ENCODE measurements at places on chromosomes 1 and 21.

DNA sequence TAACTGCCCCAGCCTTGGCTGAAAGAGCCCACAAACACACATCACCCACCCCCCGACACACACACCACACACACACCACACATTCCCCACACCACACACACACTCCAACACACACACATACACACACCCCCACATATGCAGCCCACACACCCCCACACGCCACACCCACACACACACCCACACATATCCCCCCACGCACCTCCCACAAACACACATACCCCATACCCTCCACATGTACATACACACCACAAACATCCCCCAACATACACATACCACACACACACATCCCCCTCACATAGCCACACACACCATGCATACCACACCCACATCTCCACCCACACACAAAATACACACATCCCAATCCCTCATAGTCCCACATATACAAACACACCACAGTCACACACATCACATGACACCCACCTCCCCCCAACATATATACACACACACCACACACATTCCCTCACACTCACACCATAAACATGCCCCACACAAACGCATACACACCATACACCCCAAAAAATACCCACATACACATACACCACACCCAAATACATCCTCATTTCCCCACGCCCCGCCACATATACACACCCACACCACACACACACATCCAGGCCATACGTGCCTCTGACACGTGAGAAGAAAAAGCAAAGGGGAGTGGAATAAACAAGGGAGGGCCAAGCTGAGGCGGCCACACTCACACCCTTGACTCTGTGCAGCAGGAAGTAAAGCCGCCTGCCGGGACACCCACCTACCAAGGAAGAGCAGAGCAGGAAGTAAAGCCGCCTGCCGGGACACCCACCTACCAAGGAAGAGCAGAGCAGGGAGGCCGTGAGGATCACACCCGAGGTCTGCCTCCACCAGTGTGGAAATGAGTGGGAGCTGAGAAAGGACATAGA is 53.7 kb downstream of the HSF2BP start:
- no peak for DNase-seq

DNA sequence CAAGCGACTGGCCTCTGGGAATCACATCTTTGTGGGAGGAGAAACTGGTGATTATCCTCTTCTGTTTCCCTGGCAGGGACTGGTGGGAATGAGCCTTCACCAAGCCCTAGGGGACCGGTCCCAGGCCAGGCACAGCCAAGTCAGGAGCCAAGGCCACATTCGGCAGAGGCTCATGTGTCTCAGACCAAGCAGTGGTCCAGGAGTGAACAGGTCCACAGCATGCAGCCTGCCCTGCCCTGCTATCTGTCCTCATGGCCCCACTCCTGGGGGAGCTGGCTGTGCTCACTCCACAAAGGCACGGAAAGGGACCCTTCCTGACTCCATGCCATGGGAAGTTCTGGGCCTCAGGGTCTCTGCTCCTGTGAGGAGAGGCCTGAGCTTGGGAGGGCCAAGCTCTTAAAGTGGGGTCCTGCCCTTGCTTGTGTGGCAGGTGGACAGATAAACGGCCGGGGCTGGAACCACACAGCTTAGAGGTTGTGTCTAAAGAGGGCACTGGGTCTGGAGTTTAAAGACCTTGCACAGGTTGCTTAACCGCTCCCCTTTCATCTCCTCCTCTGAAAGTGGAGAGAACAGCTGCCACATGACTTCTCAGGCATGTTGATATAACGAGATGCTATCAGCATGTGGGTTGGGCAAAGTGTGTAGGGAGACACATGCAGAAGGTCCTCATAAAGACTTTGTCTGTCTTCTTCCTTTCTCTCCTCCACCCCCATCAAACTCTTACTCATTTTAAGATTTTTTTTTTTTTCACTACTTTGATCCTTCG is 57.5 kb downstream of the CASQ2 start:
- DNase-seq: no peak

DNA sequence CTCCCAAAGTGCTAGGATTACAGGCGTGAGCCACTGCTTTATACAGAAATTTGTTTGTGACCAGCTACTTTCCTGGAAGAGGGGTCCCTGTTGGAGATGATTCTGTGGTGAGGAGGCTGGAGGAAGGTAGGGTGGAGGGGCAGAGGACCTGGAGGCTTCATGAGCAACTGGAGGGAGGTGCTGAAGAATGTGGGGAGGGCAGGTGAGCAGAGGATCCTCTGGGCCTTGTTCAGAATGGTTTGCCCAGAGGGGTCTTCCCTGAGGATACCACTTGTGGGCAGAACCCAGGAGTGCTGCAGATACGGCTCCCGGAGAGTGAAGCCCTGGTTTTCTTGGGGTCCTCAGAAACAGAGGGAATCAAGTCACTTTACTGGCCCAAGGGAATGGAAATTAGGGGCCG is 67.2 kb upstream of the WDR26 start:
- no peak for DNase-seq

- DNase-seq: no peak
Observed at GRCh38 chr1:58814251-58815068, 30.6 kb upstream of the JUN start.

DNA sequence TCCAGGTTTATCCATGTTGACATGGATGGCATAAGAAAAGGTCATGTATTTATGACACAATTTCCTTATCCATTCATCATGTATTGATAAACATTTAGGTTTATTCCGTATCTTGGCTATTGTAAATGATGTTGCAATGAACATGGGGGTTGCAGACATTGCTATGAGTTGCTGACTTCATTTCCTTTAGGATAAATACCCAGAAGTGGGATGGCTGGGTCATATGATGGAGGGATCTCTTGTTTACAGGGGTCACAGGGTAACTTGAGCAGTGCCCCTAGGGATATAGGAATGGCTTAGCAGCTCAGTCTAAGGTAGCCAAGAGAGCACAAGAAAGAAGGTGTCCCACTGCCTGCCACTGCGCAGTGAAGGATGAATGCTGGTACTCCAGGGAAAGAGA is 229.6 kb upstream of the COA6 start:
- DNase-seq: no peak

DNA sequence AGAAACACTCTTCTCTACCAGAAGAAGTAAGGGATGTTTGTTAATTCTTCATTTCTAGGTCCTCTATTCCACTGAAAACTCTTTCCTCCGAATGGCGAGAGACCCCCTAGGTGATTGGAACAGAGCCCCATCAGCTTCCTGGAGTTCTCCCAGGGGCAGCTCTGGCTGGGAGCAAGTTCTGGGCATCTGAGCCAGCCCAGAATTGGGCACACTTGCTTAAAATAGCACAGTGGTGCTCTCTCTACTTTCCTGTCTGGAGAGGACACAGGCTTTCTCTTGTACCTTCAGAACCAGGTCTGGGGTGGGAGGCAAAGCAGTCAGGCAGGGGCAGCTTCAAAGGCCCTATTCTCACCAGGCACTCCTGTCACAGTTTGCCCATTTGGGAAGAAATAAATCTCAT is 83.2 kb upstream of the CNTN2 start:
- DNase-seq: no peak

DNA sequence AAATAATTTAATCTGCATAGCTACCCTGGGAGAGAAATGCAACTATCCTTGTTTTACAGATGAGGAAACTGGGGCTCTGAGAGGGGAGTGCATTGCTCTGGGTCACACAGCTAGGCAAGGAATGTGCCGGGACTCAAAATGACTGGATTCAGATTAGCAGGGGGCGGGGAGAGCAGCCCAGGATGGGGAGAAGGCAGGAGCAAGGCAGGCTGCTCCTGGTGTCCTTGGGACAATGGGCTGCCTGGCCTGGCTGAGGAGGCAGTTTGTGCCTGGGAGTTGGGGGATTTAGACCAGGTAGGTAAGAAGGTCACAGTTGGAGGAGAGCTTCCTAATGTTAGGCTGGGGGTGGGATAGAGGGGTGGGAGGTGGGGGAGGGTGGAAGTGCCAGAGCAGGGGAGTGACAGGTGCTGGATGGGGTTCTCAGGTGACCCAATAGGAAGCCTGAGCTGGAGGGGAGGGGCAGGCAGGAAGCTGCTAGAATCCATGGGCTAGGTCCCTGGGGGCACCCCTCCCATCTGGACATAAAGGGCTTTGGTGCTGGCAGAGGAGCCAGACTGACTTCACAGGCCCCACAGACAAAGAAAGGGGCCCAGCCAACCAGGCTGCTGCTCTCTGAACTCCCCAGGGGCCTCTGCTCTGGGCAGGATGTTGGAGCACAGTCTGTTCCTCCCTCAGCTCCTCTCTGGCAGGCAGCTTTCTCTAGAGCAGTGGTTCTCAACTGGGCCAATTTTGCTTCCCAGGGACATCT is 29.0 kb downstream of the TRIM62 start:
- no peak for DNase-seq

DNA sequence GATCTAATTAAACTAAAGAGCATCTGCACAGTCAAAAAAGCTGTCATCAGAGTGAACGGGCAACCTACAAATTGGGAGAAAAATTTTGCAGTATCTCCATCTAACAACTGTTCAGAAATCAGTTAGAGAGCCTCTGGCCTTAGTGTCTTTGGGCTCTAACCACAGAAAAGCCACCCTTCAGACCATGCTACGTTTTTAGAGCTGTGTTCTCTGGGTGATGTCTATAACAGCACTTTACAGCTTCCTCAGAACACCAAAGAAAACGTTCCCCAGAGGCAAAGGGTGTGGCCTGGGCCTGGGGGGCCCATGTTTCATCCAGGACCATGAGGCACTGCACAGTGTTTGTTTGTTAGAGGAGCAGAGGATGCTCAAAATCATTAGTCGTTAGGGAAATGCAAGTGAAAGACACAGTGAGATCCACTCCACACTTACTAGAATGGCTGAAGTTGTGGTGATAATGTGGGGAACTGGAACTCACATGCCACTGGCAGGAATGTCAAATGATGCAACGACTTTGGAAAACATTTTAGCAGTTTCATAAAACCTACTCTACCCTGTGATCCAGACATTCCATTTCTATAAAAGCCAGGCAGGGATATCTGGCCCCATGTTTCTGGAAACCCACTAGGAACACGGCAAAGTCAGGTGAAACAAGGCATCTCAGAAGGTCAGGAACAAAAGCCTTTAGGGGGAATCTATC is 250.4 kb upstream of the HOOK1 start:
- DNase-seq: no peak

GRCh38 chr1:58104960-58105359 is 441.6 kb downstream of the OMA1 start:
- no peak for DNase-seq

DNA sequence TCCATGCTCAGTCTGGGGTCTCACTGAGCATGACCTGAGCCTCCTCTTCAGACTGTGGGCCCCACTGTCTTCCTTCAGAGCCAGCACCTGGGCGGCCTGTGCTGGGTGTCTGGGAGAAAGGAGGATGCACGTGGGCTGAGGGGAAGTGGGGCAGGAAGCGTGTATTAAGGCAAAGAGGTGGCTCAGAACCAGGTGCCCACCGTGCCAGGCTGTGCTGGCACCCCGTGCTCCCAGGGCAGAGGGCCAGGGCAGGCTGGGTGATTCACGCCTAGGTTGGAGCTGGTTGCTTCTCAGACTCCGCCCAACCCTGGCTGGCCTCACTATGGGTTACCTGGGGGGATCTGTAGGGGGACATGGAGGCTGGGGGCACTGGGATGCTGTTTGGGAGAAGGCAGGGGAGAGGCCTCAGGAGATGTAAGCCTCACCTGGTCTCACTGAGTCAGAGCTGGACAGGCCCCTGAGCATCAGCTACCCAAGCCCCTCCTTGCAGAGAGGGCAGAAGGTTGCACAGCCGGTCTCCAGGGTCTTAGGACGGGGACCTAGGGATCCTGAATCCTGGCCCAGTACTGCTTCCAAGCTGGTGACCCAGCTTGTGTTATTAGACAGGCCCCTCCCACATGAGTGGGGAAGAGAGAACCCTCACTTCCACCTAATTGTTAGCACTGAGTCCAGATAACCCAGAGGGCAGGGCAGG is 18.6 kb upstream of the PADI1 start:
- no peak for DNase-seq

- no peak for DNase-seq
Observed at GRCh38 chr21:45530423-45531113, 11.7 kb downstream of the SLC19A1 start.

GRCh38 chr21:26487981-26488480 is 85.1 kb downstream of the CYYR1 start:
- DNase-seq: no peak

GRCh38 chr1:194103516-194104246 is 917.3 kb upstream of the B3GALT2 start:
- no peak for DNase-seq

- DNase-seq: no peak
Observed at GRCh38 chr1:173453982-173454381, 23.2 kb upstream of the PRDX6 start.

GRCh38 chr1:111227434-111227833 is at the start of gene CHI3L2:
Gene CHI3L2 (plus strand): TSS chr1:111227713. CDS start chr1:111227730, 17 bp downstream.
- DNase-seq: no peak

GRCh38 chr1:91730801-91731732 is 154.9 kb downstream of the TGFBR3 start:
- no peak for DNase-seq

DNA sequence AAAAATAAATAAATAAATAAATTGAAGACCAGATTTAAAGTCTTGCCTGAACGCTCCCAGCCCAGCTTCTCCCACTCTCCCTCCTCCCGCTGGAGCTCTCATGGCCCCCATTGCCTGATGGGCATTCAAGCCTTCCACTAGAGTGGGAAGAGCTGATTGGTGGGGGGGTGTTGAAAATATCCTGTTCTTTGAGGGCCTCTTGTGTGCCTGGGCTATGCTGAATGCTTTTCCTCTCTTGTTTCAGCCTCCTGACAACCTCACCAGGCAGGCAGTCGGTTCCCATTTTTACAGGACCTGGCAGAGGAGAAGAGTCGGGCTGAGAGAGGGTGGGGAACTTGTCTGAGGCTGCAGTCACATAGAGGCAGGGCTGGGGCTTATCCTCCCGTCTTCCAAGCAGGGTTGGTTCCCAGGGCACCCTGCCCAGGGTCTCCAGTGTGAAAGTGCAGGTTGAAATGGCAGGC is 59.2 kb upstream of the SSBP3 start:
- no peak for DNase-seq

DNA sequence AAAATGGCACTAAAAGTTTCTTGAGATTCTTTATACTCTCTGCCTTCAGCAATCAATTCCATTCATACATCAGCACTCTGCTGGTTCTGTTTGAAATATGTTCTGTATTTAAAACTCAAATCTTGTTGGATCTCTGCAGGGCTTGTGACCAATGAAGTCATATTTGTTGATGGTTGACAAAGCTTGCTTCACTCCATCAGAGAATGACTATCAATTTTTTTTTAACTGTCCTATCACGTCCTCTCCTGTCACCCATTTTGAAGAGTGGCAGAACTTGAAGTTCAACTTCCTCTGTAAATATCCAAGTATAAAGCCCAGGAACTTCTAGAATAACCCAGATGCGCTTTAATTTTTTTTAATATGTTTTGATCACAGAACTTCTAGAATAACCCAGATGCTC is 10.9 kb downstream of the PRDX6 start:
- no peak for DNase-seq

GRCh38 chr1:202411422-202411821 is 62.9 kb downstream of the PPP1R12B start:
- DNase-seq: no peak
